ENCODE measurements at places on chromosomes 7 and 10.

- DNase-seq: no peak
These were observed at the start of gene PPP1R17 for GRCh38 chr7:31687024-31687748. Gene PPP1R17, plus strand, starts transcription at chr7:31687215. Its CDS starts 5,227 bp downstream, at chr7:31692442.

DNA sequence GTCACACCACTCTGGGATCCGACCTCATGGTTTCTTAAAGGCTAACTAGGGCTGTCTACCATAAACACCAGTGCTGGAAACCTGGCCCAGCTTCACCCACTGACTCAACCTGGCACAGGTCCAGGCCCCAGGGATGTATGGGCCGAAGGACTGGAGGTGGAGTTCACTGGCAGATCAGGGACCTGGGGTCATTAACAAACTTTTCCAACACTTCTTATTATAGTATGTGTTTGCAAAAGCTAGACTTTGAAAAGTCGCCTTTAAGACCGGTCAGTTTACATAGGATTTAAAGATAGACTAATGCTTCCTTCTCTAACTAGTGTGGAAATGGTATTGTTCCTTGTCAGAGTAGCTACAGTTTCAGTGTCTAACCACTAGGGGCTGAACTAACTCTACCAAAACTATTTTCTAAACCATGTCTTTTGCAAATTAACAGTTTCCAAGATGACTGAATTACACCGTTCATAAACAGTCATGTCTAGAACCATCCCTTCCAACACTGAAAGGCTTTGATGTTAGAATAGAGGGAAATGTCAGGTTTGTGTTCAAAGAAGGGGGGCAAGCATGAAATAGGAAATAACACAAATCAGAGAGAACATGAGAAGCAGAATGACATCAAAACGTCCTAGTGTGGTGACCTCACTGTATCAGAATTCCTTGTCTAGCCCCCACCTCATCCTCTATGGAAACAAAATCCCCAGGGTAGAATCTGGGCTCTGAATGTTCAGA is 29.7 kb downstream of the STN1 start:
- DNase-seq: no peak

DNA sequence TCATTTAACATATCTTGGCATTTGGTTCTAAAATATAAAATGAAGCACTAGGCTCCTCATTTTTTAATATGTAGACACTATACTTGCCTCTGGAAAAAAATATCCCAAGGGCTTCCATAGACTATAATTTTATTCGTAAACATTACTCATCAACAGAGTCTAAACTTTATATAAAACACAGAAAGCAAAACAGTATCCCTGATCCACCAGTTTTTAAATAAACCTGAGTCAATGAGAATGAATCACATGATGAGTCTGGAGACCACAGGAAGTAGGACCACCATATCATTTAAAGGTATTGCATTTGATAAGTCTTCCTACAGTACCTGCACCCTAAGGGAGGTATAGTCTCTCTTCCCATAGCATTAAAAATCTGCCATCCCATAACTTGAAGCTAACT is 228.0 kb downstream of the DGKI start:
- DNase-seq: no peak

- no peak for DNase-seq
These were observed 11.7 kb downstream of the CYP26A1 start for GRCh38 chr10:93085272-93085859.

- DNase-seq: peak; percentile 4
These were observed 736 bp downstream of the MINDY4 start for GRCh38 chr7:30771880-30772425.

DNA sequence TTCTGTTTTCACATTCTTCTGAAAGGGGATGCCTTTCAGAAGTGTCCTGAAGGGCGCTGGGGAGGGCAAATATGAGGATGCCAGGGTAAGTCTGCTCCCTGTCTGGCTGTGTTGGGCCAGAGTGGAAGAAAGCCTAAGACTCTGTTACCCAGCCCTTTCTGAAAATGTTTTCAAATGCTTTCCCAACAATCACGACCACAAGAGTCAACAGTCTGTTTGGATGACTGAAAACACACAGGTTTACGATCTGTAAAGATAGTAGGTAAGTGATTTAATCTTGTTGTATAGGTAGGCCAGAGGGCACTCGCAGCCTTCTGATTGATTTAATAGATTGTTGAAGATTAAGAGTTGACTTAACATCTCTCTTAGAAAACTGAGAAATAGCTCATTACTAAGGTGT is 13.2 kb downstream of the SGPL1 start:
- no peak for DNase-seq

DNA sequence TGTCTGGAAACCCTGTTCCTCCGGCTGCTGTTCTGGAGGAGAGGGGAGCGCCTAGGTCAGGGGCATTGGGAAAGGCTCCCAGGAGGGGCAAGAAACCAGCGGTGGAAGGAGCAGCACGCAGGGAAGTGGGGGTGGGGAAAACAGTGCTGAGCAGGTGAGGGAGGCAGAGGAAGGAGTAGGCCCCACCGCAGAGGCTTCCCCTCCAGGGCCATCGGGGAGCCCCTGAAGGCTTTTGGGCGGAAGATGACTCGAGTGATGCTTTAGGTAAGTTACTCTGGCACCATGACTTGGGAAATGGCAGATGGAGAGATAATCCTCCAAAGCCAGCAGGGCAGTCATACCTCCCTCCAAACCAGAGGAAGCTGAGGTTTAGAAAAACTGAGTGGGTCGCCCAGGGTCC is 106.5 kb upstream of the ANLN start:
- DNase-seq: no peak

GRCh38 chr10:2867788-2868299 is 199.5 kb upstream of the PFKP start:
- DNase-seq: no peak

DNA sequence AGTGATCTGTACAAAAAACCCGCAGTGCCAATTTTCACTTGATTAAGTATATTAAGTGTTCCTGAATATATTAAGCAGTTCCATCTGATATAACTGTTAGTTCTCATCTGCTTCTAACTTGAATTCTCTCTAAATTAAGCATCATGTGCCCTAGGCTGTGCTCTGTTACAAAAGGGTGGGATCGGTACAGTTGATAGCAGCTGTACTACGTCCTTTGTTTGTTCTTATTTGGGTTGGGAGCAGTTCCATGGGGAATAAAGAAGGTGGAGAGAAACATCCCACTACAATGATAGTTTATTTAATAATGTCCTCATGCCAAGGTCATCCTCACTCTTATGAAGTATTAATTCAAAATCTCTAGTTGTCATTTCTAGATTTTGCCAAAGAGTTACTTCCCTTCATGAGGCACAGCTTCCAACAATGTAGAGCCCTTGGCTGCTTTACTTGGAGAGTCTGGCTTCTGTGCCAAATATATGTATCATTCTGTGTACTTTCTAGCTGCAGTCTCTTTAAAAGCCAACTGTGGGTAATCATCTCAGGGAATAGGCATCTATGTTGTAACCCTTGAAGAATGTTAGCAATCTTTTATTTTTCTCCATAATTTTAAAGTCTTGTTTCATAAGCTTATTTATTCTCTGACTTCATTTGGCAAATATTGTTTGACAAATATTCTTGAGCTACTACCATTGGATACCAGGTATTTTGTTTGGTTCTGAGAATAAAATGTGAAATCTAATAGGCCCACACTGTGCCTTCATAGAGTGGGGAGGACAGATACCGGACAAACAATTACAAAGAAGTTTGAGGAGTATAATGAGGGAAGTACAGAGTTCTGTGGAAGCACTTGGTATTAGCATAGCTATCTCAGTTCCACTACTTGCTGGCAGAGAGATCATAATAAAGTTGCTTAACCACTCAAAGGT is 22.4 kb upstream of the AHR start:
- no peak for DNase-seq

DNA sequence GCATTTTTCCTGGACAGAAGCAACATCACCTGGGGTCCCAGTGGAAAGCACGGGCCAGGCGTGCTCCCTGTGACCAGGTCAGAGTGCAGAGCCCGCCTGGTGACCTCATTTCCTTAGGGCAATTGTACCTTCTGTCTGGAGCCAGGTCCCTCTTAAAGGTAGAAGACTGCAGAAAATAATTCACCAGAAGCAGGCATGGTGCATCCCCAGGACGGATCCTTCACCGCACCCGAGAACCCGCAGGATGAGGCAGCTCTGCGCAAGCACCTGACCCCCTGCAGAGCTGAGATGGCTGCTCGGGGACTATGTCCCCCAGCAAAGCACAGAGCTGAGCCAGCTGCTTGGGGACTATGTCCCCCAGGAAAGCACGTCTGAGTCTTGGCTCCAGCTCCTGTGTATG is 557.6 kb downstream of the PTPRN2 start:
- no peak for DNase-seq

- no peak for DNase-seq
These were observed 247.0 kb downstream of the SORCS1 start for GRCh38 chr10:106917452-106918055.

GRCh38 chr7:1086588-1087464 is 1.1 kb upstream of the GPER1 start:
- peak; percentile 63 for DNase-seq

DNA sequence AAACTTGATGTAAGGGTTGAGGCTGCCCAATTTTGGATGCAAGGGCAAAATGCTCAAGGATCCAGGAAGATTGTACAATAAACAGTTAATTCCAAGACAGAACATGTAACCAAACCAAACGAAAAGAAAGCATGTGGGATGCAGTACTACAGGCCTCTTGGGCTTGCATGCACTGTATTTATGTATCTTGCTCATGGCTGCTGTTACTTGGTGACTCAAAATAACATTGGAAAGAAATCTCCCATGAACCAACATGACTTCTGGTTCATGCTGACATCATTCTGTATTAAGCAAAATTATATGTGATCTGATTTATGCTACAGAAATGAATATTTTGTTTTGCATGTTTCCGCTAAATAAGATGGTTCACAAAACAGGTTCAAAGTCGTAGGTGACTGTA is 65.9 kb upstream of the FZD1 start:
- no peak for DNase-seq

DNA sequence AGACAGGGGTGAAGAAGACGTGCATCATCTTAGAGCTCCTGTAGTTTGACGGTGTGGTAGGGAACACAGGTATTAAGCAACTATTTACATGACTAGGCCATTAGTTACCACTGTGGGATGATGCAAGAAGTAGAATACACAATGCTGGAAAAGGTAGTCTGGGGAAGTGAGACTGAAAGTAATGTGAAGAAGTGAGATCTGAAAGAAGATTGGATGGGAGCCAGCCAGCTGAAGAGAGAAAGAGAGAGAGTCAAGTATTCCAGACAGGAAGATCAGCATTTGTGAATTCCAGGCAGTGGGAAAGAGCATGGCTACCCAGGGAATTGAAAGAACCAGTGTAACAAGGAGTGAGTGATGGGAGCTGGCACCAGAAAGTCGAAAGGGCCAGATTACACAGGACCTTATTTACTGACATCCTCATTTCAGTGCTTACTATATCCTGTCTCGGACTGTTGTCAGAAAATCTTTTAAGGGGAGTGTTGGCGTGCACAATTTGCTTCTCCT is 4.0 kb upstream of the CFAP58 start:
- no peak for DNase-seq

- DNase-seq: no peak
These were observed 6.3 kb downstream of the GHRHR start for GRCh38 chr7:30970074-30970473.

GRCh38 chr7:135728136-135728669 is at the start of gene SLC13A4:
Gene SLC13A4, minus strand, starts transcription at chr7:135728186. Its CDS starts 690 bp downstream, at chr7:135727496.
- DNase-seq: no peak

GRCh38 chr7:130425796-130426195 is 15.0 kb downstream of the CEP41 start:
- DNase-seq: no peak

- DNase-seq: no peak
These were observed 11.4 kb upstream of the HKDC1 start for GRCh38 chr10:69208761-69209160.

- no peak for DNase-seq
These were observed 125.6 kb downstream of the DNAJB6 start for GRCh38 chr7:157462419-157462771.

DNA sequence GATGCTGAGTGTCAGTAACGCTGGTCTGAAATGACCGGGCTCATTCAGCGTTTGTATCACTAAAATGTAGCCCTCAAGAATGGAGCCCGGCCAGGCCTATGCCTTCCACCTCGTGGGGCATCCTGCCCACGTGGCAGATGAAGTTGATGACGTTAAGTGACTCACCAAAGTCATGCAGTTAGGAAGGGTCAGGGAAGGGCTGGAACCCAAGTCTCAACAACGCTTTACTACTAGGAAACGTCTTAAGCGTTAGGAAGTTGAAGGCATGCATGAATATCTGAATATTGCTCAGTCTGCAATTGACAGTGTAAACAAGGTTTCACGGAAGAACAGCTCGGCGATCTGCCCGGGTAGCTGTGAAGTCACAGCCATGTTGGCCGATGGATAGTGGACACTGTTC is 14.0 kb upstream of the UBE3C start:
- no peak for DNase-seq

- no peak for DNase-seq
These were observed 47.4 kb upstream of the USP6NL start for GRCh38 chr10:11658801-11659368.

GRCh38 chr7:151226560-151226874 is 488 bp downstream of the ABCF2 start:
- no peak for DNase-seq

GRCh38 chr7:5758753-5759335 is 22.6 kb downstream of the RNF216 start:
- no peak for DNase-seq

DNA sequence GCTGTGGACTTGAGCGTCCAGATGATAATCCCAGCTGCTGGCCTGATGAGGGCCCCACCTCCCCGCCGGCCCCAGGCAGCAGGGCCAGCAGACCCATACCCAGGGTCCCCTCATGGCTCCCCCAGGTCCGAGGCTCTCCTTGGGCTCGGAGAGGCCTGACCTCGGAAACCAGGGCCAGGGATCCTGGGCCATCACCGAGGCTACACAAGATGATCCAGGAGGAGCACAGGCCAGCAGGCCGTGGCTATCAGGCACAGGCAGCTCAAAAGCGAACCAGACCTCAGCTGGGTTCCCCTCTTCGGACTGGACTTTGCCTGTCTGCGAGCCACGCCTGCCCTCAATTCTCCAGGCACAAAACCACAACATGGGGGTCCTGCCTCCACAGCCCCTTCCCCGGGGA is 17.4 kb downstream of the PDGFA start:
- no peak for DNase-seq

- DNase-seq: no peak
These were observed 216.3 kb downstream of the ADARB2 start for GRCh38 chr10:1520909-1521565.

Data from stimulated activated naive B cell treated with anti-CD40 and anti-IgM and Interleukin-4, amounts not matched to agents 10 μg/mL and 1 μg/mL and 100 μg/mL, for 72 hours (primary cell).